HS-27A (cell line): ENCODE measurements at places on chromosomes 11 and 22.

DNA sequence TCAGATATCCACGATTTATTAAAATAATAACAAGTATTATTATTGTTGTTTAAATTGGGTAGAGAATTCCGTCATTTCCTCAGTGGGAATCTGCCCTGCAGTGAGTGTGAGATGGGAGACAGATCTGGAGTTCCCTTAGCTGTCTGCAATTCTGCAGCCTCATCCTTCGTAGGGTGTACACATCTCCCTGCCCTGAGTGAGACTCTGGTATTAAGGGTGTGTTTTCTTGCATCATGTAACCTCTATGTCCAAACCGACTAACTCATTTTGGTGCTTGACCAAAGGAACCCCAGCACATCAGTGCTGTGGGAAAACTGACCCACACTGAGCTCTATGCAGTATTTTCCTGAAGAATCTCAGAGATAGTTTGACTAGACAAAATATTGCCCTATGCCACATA is 157.6 kb downstream of the LDLRAD3 start:
- no peak for DNase-seq

DNA sequence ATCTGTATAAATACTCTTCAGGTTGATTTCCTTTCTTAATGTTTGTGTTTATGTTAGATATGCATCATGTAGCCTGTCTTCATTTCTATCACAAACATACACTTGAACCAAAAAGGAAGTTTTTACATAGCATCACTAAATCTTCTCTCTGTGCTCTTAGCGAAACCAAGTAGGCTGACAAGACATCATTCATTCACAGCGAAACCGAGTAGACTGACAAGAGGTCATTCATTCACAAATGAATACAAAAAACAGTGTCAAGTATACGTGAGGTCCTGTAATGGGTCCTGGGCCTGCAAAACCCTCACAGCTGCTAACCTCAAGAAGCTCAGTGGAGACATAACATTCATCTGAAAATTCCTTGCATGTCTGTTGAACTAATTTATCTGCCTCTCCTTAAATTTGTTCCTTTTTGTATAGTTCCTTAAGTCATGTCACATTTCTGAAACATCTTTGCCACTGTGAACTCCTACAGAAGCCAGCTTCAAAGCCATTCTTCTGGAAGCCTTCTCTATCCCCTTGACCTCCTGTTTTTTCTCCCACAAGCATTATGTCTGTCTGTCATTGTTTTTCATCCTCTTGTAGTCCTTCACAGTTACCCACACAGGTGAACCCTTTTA is 9.8 kb upstream of the HBE1 start:
- no peak for DNase-seq

DNA sequence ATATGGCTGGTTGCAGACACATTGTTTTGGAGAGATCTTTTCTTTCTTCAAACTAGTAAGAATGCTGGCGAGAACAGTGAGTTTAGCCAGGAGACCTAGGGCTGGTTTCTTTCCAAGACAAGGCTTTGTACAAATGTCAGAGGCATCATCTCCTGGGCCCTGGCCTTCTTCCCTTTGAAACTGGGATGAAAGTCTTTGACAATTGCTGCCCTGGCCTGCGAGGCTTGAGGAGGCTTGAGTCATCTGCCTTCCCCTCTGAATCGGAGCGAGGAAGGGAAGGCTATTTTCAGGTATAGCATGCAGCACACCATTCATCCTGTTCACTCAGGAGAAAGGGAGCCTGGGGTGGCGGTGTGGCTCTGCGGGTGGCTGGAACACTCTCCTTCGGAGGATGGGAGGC is 21.5 kb upstream of the PARVG start:
- no peak for DNase-seq

- DNase-seq = no peak
Measured at GRCh38 chr11:91041626-91042025, 818.8 kb upstream of the CHORDC1 start.

GRCh38 chr11:128182844-128183243 is 404.5 kb downstream of the ETS1 start:
- DNase-seq = no peak

DNA sequence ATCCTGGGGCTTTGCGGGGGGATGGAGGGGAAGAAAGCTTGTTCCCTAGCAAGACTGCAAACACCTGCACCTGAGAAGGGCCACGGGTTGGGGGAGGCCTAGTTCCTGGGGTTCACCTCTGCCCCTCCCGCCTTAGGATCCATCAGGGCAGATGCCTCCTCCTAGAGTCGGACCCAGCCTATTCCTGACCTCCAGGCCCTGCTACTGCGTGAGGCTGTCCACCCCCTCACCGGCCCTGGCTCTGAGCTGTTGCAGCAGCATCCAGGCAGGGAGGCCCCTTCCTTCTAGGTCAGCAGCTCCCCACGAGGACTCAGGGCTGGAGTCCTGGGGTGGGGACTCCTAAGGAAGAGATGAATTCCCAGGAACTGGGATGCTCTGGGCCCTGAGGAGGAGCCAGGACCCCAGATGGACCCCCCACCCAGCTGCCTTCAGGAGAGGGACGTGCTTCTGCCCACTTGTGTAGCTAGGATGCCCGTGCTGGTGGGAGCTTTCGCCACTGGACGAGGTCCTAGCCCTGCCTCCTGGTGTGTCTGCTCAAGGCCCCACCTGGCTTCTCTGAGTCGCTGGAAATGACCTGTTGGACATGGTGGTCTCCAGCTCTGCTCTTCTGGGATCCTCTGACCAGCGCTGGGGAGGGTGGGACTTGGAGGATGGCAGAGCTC is 10.3 kb downstream of the MRGPRF start:
- DNase-seq = no peak

DNA sequence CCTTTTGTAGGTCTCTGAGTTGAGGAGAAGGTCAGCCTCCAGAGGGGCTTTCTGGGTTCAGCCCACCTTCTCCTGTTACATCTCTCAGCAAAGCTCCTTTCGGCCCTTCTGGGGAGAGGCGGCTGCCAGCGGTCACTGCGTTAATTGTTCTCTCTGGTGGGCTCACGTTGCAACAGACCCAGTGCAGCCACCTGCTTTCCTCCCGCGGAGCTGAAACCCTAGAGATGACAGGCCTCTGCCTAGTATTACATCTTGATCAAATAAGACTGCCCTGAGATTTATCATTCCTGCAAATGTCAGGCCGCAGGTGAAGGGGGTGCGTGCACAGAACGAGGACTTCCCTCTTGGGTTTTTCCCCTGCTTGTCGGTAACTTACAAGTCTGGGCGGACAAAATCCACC is 43.2 kb upstream of the CREB3L1 start:
- no peak for DNase-seq

DNA sequence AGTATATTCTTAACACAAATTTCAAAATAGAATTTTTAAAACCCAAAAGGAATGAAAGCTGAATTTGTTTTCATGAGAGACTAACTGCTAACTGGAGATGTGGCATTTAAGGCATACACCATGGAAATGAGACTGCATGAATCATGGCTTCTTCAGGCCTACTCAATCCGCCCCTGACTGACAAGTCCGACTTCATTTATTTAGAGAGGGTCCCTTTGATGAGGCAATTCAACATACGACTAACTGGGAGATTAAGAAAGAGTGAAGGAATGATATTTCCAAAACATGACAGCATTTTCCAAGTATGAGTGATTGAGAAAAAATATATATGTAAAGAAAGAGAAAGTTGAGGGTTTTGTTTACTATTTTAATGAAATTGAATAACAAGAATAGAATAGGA is 720.1 kb downstream of the DLG2 start:
- DNase-seq = no peak

DNA sequence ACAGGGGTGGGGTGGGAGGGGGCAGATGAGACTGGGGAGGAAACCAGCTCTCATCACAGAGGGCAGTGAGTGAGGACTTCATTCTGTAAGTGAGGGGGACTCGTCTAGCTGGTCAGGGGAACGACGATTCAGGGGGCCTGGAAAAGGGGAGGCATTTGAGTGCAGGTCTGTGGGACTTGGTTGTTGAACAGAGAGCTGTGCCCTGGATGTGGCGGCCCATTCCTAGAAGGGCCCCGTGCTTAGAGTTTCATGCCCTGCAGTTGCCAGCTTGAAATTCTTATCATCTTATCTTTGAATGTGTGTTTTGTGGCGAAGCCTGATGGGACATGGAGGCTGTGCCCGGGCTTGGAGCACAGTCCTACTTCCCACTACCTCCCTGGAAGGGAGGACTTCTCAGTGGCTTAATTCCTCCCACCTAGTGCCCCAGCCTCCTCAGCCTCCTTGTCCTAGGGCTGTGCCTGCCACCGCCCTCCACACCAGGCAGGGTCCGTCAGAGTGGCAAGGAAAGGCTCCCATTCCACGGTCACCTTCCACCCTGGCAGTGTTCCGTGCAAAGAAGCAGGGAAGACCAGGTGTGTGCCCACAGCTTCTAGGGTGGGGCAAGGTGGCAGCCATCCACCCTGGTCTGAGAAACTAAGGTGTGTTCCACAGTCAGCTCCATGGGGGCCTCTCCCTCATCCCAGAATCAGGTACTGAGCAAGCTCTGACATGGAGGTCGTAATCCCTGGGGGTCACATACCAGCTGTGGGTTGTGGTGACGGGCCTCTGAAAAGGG is 59.7 kb upstream of the LMO1 start:
- no peak for DNase-seq

DNA sequence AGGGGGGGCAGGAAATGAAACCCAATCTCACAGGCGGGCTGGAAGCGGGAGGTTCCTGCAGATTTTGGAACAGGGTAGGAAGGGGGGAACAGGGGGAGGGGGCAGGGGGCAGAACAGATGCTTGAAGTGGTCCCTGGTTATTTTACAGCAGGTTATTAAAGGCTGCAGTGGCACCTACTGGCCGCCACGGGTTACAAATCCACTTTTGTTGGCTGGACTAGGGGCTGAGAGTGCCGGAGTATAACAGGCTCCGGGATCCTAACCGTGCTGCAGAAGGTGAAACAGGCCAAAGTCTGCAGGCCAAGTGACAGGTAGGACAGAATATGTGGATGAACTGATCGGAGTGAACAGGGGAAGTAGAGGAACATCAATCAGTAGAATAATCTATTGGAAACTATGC is 2.5 kb downstream of the ROBO3 start:
- DNase-seq = no peak

GRCh38 chr11:32029721-32030120 is 61.2 kb upstream of the RCN1 start:
- DNase-seq = no peak

DNA sequence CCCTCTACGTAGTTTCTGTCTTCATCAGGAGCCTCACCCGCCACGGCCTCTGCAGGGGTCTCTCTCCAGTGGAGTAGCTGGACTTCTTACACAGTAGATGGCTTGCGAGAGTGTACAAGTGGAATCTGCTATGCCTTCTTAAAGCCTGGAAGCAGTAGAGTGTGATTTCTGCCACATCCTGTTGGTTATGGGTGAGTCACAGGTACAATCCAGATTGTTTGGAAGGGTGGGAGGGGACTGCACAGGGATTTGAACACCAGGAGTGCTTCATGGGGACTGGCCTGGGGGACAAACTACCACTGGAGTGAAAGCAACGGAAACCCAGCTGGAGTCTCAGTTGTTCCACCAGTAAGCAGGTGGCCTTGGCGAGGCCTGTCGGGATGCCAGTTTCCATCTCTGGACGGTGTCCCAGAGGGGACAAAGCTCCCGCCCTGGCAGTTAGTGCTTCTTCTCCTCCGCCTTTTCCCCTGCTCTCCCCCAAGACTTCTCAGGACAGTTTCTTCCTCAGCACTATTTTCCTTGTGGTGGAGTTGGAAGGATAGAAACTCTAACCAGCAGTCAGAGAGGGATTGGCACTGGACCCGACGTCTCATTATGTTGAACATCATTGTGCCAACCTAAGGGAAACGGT is 85.0 kb upstream of the RCN1 start:
- peak; percentile 38 for DNase-seq

GRCh38 chr11:60515144-60515855 is at the start of gene MS4A13:
Gene MS4A13, plus strand, starts transcription at chr11:60515392. Its CDS starts 2,692 bp downstream, at chr11:60518084.
- DNase-seq = no peak

DNA sequence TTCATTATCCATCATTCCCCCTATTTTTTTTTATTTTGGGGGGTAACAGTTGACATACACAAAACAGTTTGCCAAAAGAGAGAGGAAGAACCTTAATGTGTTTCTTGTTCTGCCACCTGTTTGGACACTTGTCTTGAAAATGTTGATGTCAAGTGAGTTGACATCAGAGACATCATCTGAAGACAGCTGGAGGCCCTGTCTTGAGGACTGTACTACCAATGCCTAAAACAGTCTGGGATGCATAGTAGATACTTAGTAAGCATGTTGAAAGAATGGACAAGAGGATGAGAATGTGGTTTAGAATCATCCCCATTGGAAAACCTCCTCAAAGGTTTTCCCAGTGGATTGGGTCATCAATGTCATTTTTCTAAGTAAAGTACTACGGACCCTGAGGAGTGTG is 2.4 kb upstream of the ARHGEF12 start:
- no peak for DNase-seq

DNA sequence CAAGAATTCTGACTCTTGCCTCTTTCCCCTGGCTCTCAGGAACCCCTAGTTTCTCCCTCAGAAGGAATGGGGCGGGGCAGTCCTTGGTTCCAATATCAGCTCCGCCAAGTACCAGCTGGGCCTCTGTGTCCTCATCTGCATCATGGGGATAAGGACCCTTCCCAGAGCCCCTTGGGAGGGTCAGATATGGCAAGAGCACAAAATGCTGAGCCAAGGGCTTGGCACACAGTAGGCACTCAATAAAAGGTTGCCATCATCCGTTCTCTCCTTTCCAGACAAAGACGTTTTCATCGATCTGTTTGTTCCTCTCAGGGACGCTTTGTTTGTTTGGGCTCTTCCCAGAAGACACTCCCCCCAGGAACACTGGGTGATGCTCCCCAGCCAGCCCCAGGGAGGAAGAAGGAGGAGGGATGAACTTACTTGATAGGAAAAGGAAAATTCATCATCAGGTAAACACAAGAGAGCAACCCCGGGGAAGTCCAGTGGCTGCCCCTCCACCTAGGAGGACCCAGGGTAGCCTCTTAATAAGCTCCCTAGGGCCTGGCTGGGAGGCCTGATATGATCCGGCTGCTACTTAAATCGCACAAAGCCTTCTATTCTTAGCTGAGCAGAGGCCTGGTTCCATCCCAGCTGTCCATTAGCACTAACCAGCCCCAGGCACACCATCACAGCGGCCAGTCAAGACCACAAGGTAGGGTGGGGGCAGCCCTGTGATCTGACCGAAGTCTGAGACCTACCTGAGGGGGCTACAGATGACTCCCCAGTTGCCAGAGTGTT is 19.6 kb downstream of the GDPD5 start:
- no peak for DNase-seq

- no peak for DNase-seq
Measured at GRCh38 chr11:93712678-93713077, 28.6 kb downstream of the TAF1D start.
